Small intestine (tissue), 16 donors: ENCODE measurements at places on chromosomes 1 and 21.

GRCh38 chr1:170705981-170706380, 42.0 kb downstream of the PRRX1 start:
- DNase-seq: no peak
- H3K36me3 ChIP-seq: no peaks in the 10 kb centered on the region
- H3K27ac ChIP-seq: no peak overlapping the region
- no peaks in the 10 kb centered on the region for H3K4me1 ChIP-seq
- H3K27me3 ChIP-seq: no peaks in the 10 kb centered on the region

DNA sequence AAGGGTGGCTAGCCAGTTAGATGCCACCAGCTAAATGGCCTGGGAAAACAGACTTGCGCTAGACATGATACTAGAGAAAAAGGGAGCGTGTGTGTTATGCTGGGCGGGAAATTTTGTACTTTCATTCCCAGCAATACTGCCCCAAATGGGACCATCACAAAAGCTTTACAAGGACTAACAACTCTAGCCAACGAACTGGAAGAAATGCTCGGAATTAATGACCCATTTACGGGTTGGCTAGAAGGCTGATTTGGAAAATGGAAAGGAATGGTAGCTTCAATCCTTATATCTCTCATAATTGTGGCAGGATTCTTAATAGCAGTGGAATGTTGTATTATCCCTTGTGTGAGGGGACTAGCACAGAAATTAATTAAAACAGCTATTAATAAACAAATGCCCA, 27.9 kb upstream of the ZNF496 start:
- DNase-seq: no peak
- no peaks in the 10 kb centered on the region for H3K27me3 ChIP-seq
- peaks cover 3% of the 10 kb centered on the region for H3K4me1 ChIP-seq
- H3K36me3 ChIP-seq: no peaks in the 10 kb centered on the region
- H3K4me3 ChIP-seq: no peak overlapping the region
- H3K27ac ChIP-seq: no peak overlapping the region

- H3K4me1 ChIP-seq: peaks cover 4% of the 10 kb centered on the region
- no peak for DNase-seq
- no peak overlapping the region for H3K4me3 ChIP-seq
- no peaks in the 10 kb centered on the region for H3K27me3 ChIP-seq
- H3K36me3 ChIP-seq: no peaks in the 10 kb centered on the region
- no peak overlapping the region for H3K27ac ChIP-seq
These were observed 260.1 kb upstream of the TMPRSS15 start for GRCh38 chr21:18663663-18664062.

DNA sequence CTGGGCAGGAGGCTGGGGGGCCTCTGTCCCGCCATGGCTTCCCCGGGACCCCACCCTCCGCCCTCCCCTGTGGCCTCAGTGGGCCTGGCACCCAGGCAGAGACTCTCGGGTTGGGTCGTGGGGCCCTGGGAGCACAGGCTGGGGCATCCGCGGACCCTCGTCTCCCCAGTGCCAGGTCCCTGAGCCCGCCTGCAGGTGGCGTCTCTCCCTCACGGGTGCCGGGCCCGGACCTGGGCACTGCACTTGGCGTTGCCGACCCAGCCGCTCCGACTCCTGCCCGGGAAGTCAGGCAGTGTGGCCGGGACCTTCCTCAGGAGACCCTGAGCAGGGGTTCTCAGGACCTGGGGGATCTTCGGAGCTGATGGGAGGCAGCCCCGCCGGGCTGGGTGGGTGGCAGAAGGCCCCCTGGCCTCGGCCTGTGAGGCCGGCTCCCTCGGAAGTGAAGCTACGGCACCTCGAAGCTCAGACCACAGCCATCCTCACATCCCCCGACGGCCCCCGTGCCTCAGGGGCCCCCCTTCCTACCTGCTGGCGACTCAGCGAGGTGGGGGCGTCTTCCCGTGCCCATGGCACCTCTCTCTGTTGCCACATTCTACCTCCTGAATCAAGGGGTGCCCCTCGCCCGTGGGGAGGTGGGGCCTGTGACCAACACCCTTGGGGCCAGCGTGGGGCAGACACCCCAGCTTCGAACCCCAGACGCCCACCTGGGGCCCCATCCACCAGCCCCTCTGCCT, 6.4 kb upstream of the C1orf159 start:
- no peaks in the 10 kb centered on the region for H3K27me3 ChIP-seq
- DNase-seq: peak; percentile 89
- H3K36me3 ChIP-seq: peaks cover 7% of the 10 kb centered on the region
- H3K4me1 ChIP-seq: peaks cover 13% of the 10 kb centered on the region

DNA sequence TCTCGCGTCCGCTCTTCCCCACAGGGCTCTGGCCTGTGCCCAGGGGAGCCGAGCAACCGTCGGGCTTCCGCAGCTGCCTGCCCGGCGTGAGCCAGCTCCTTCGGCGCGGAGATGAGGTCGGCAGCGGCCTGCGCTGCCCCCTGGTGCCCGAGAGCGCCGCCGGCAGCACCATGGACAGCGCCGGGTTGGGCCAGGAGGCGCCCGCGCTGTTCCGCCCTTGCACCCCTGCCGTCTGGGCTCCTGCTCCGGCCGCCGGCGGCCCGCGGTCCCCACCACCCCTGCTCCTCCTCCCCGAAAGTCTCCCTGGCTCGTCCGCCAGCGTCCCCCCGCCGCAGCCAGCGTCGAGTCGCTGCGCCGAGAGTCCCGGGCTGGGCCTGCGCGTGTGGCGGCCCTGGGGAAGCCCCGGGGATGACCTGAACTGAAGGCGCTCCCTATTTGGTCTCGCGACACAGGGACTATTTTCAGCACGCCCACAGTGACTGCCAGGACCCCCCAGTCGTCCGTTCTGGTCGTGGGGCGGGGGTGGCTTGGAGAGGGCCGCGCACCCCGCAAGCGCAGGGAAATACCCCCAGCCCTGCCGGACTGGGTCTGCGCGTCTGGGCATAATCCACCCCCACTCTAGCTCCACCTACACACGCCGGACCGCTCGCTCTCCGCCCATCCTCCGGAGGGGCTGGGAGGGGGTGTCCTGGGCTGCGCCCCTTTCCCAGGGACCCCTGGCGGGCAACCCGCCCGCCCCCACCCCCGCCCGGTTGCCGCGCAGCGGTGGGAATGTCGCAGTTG, 1.3 kb downstream of the HES3 start:
- peak overlapping the region; percentile 17 for H3K4me3 ChIP-seq
- H3K27ac ChIP-seq: no peak overlapping the region
- peaks cover 66% of the 10 kb centered on the region for H3K27me3 ChIP-seq
- peak; percentile 73 for DNase-seq
- H3K4me1 ChIP-seq: peaks cover 4% of the 10 kb centered on the region

DNA sequence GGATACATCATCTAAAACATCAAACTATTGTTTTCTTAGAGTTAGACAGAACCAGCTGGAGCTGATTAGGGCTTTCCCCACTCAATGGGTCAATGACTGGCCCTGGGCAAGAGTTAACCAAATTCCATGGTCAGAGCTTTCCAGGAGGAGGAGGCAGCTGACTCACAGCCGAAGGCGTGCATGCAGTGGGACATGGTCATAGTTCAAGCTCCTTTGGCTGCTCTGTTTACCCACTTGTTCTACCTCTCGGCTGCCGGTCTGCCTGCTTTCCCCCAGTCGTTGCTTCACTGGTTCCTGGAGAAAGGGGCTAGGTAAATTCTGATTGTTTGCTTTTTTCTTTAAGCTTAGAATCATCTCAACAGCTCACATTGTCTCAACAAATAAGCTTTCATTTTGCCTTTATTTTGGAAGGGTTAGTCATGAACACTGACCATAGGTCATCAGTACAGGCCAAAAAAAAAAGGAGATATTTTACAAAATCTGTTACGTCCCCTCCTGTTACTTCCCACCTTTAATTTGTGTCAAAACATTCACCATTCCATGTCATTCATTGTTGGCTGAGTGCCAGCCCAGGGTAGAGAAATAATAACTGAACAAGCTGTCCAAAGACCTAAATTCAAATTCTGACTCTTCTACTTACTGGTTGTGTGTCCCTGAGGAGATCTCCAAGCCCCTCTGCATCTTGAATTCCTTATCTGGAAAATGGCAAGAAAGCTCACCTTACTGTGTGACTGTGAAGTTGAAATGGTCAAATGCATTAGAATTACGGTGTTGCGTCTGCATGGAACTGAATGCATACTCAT, 12.0 kb downstream of the MAB21L3 start:
- H3K27ac ChIP-seq: no peak overlapping the region
- H3K27me3 ChIP-seq: no peaks in the 10 kb centered on the region
- peak; percentile 86 for DNase-seq
- no peak overlapping the region for H3K4me3 ChIP-seq
- H3K36me3 ChIP-seq: no peaks in the 10 kb centered on the region
- no peaks in the 10 kb centered on the region for H3K4me1 ChIP-seq

DNA sequence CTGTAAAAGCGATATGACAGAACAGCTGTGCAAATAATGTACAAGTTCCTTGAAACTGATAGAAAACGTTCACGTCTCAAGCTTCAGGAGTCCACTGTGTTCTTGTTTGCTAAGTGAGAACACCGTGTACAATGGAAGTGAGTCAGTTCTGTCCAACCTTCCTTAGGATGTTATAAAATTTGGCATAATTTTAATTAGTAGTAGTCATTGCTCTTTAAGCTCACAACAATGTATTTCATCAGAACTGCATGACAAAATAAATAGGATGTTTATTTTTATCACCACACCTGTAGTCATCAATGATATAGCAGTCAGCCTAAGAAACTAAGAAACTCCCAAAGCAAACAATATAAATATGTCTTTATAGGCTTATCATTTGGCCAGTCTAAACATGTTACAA, 53.0 kb downstream of the RGS2 start:
- H3K27me3 ChIP-seq: no peaks in the 10 kb centered on the region
- no peak overlapping the region for H3K27ac ChIP-seq
- peaks cover 2% of the 10 kb centered on the region for H3K4me1 ChIP-seq
- DNase-seq: peak; percentile 14
- H3K4me3 ChIP-seq: no peak overlapping the region
- H3K36me3 ChIP-seq: no peaks in the 10 kb centered on the region

- no peaks in the 10 kb centered on the region for H3K27me3 ChIP-seq
- no peaks in the 10 kb centered on the region for H3K4me1 ChIP-seq
- H3K4me3 ChIP-seq: no peak overlapping the region
- no peak for DNase-seq
- H3K36me3 ChIP-seq: peaks cover 15% of the 10 kb centered on the region
- no peak overlapping the region for H3K27ac ChIP-seq
These were observed 32.0 kb downstream of the S100B start for GRCh38 chr21:46572850-46573249.

GRCh38 chr1:242196101-242196500, 197.2 kb upstream of the MAP1LC3C start:
- no peaks in the 10 kb centered on the region for H3K27me3 ChIP-seq
- H3K36me3 ChIP-seq: no peaks in the 10 kb centered on the region
- H3K4me3 ChIP-seq: no peak overlapping the region

- H3K4me3 ChIP-seq: no peak overlapping the region
- H3K36me3 ChIP-seq: no peaks in the 10 kb centered on the region
- DNase-seq: peak; percentile 9
- no peaks in the 10 kb centered on the region for H3K4me1 ChIP-seq
These were observed 30.4 kb upstream of the CR2 start for GRCh38 chr1:207423560-207424292.

GRCh38 chr21:37658817-37659458, 257.3 kb downstream of the KCNJ6 start:
- no peaks in the 10 kb centered on the region for H3K27me3 ChIP-seq
- DNase-seq: no peak
- H3K4me1 ChIP-seq: no peaks in the 10 kb centered on the region
- H3K4me3 ChIP-seq: no peak overlapping the region
- H3K27ac ChIP-seq: no peak overlapping the region
- H3K36me3 ChIP-seq: no peaks in the 10 kb centered on the region
